ENCODE measurements at places on chromosomes 1 and 21.

- peak; percentile 37 for DNase-seq
Measured at GRCh38 chr1:112358798-112359408, 37.1 kb upstream of the CTTNBP2NL start.

GRCh38 chr1:157097692-157098091, 1.9 kb downstream of the ETV3L start:
- no peak for DNase-seq

- DNase-seq = peak; percentile 29
Measured at GRCh38 chr1:60969971-60970509, 112.3 kb upstream of the NFIA start.

DNA sequence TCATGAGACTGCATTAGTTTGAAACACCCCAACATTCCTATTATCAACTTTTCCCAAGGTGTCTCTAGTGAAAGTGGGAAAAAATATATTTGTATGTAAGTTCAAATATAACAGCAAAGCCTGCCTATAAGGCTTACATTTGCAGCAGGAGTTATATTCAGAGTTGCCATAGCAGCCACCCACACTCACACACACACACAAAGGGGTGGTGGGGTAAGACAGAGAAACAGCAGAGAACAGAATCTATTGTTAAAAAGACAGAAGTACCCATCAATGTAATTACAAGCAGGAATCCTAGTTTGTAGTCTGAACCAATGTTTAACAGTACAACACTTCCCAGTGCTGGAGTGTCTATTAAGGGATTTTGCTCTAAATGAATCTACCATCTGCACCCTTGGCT, 55.0 kb downstream of the PLPPR5 start:
- DNase-seq = no peak

DNA sequence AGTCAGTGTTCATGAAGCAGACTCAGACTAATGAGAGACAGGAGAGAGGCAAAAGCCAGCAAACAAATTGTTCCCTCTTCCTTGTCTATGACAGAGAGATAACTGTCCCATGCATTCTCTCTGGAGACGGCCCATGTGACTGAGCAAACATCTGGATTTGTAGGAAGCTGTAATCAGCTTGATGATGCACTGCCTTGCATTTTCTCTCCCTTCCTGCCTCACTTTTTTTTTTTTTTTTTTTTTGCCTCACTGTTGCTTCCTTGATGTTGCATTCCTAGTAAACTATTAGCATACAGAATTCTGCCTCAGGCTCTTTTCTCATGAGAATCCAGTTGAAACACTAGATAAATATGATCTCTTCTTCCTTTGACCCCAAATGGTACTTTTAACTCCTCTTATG, 134.5 kb downstream of the HHIPL2 start:
- no peak for DNase-seq

GRCh38 chr1:185541871-185542301, 192.3 kb upstream of the HMCN1 start:
- DNase-seq = no peak

- DNase-seq = no peak
Measured at GRCh38 chr1:155174324-155175280, 953 bp downstream of the TRIM46 start.

DNA sequence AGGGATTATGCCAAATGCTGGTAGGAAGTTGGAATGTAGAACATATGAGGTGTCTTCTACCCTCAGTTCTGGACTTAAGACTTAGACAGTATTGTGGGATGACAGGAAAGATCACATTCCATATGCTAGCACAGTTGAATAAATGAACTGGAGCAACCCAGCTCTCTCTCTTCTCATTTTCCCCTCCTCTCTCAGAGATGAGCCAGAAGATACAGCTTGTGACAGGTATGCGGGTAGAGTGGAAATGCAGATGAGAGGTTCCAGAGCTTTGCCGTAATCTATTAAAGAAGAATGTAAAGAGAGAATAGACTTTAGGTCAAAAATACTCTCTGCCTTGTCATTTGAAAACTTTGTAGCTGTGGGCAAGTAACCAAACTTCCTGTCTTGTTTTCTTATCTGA, 32.5 kb upstream of the HMCN1 start:
- DNase-seq = no peak

DNA sequence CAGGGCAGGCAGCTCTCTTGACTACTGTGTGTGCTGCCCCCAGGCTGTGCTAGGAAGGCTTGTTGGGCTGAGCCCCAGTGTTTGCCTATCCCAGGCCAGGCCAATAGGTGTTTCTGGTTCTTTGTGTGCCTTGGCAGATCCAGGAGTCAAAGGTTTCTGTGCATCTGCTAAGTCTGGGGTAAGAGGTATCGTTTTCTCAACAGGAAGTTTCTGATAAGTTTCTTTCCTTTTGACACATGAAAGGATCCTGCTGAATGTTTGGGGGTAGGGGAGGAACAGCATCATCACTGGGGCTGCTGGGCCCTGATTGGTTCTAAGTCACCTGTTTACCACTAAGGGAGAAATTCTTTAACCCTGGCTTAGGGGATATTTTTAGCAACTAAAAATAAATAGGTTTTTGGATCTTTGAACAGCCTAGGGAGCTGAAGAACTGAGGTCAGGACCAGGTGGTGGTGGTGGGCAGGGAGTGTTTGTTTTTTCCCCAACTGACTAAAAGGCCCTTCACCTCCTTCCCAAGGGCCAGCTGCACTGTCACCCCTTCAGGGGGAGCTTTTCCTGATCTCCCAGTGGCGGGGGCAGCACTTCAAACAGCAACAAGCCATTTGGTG, 85.1 kb downstream of the KCNN3 start:
- DNase-seq = no peak

GRCh38 chr1:153967107-153967999, at the start of gene CREB3L4:
TSS of gene CREB3L4 (plus strand) at chr1:153967902. CDS start at chr1:153968526, 624 bp downstream.
- peak; percentile 98 for DNase-seq

DNA sequence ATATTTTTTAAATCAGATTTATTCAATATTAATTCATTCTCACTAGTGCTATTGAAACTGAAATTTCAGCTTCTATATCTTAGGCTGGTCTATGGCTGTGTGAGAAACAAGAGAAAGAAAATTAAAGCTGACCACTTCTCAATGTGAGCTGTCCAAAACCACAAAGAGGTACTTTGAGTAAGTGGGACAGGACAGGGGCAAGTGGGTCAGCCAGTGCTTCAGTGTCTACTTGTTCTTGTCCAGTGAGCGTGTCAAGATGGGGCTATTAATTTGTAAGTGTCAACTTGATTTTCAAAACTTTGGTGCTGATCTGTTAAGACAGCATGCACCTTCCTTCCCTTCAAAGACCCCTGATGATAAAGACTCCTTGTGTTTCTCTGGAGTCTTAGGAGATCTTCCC, 533.9 kb downstream of the PLPP3 start:
- DNase-seq = no peak

GRCh38 chr1:4353090-4353856, 301.1 kb upstream of the AJAP1 start:
- no peak for DNase-seq

DNA sequence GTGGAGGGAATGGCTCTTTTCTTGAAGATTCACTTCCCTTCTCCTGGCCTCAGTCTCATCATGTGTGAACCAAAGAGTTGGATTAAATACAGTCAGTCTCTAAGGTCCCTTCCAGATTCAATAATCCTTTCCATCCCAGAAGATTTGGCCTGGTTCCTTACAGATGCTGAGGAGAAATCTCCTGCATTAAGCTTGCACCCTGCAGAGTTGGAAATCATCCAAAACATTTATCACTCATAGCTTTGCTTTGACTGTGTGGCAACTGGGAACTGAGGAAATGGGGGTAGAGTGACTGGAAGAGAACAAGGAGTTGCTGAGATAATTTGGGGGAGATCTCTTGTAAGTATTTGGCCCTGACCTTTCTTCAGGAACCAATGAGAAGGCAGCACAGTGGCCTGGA, 220.5 kb upstream of the SGIP1 start:
- DNase-seq = no peak

GRCh38 chr1:31985430-31985829, 28.2 kb upstream of the KHDRBS1 start:
- no peak for DNase-seq

GRCh38 chr1:206668351-206668750, 16.4 kb upstream of the MAPKAPK2 start:
- no peak for DNase-seq

GRCh38 chr1:44223187-44223610, 9.9 kb downstream of the DMAP1 start:
- no peak for DNase-seq

DNA sequence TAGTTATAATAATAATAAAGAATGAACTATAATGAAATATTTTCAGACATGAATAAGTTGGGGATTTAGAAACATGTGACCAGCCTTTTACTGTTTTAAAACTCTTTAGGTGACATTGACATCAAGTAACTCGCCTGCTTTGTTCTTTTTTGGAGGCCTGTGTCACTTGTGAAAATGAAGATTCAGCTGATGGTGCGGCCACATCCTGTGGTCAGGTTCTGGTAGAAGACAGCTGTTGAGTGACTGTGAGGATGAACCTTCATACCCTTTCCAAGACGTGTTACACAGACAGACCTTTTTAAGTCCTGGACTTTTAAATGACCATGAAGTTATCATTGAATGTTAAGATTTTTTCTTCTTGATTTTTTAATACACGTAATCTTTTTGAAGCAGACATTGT, 10.3 kb downstream of the UTS2 start:
- DNase-seq = no peak

- no peak for DNase-seq
Measured at GRCh38 chr1:236200925-236201324, 58.6 kb downstream of the GPR137B start.

DNA sequence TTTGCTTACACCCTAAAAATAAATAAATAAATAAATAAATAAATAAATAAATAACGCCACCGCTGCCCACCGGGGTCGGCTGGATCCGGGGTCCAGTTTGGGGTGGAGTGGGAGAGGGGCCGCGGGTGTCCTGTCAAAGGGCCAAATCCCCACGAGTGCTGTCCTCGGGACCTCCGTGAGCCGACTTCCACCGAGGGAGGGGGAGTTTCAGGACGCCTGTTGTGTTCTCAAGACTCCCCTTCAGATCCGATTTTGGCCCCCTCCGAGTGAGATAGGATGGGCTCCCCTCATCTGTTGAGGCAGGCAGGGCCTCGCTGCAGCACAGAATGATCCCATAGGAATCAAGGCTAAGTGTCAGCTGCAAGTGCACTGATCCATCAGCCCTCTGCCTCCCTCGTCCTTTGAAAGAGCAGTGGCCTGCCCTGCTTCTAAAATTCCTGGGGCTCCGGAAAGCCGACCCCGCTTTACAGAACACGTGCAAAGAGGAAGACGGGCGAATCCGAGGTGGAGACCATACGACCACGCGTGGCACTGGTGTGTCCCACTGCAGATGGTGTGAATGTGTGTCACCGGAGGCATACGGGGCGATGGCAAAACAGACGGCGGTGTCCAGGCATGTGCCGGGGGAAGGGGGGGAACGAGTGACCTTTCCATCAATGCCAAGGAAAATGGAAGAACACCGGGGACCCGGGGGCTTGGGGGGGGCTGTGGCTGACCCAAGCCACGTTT, 3880.5 kb downstream of the SRGAP2C start:
- no peak for DNase-seq

- no peak for DNase-seq
Measured at GRCh38 chr1:101077849-101078248, 52.3 kb upstream of the DPH5 start.

- DNase-seq = no peak
Measured at GRCh38 chr1:3068564-3069431, at the start of gene PRDM16. TSS of gene PRDM16 (plus strand) at chr1:3069203. CDS start at chr1:3069260, 57 bp downstream.

- no peak for DNase-seq
Measured at GRCh38 chr1:8435569-8436071, 117.7 kb downstream of the SLC45A1 start.

GRCh38 chr1:106548726-106549125, 507.7 kb upstream of the PRMT6 start:
- DNase-seq = no peak

GRCh38 chr1:219812086-219812485, 116.3 kb downstream of the SLC30A10 start:
- no peak for DNase-seq

DNA sequence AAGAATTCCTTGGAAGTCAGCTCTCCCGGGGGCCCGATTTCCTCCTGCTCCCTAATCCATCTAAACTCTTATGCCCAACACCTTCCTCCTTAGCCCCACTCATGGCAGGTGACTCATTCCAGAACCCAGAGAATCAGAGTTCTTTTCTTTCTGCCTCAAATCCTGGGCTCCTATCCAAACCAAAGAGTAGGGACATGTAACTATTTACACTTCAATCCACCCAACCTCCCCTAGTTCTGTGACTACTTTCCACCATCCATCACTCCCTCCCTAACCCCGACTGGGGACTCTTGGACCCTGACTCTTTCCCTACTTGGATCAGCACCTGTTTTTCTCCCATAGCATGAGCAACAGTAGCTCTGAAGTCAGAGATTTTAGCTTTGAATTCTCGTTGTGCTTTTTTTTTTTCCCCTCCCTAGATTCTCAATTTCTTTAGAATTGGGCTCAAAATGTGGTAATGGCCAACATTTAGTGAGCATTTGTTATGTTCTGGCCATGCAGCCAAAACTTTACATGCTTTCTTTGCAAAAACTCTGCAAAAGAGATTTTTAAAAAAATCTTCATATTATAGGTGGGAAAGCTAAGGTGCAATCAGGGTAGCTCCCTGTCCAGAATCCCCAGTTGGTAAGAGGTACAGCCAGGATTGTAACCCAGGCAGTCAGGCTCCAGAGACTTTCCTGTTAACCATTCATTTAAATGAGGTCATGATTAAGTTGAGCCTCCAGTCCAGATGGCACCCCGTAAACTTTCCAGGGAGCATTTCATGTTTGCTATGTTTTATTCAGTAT, 7.5 kb upstream of the CYP4A11 start:
- DNase-seq = peak; percentile 39

GRCh38 chr1:167447521-167448136, 70.7 kb downstream of the CD247 start:
- DNase-seq = no peak

DNA sequence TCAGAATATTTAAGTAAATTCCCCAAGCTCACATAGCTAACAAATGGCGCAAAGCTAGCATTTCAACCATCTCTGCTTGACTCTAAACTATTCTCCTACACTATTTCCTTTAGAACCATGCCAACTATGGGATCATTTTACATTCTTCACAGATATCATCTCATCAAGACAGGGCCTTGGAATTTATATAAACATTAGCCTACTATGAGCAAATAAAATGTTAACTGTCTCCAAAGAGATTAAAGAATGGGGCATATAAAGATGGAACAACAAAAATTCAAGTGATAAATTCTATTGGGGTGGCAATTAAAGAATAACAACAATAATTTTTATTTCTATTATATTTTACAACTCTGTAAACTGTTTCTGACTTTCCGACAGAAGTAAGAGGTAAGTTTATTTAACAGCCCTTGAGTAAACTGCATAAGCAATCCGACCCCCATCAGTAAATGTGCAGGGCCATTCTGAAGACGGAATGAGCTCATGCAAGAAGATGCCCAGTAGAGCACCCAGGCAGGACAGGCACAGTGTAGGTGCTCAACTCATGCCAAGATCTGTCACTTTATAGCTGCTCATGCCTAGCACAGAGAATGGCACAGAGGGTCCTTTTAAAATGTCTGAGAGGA, 261.9 kb downstream of the VAV3 start:
- DNase-seq = no peak

Data from kidney glomerular epithelial cell (primary cell).